OCI-M1 (cell line): ENCODE measurements at places on chromosomes 7 and 10.

DNA sequence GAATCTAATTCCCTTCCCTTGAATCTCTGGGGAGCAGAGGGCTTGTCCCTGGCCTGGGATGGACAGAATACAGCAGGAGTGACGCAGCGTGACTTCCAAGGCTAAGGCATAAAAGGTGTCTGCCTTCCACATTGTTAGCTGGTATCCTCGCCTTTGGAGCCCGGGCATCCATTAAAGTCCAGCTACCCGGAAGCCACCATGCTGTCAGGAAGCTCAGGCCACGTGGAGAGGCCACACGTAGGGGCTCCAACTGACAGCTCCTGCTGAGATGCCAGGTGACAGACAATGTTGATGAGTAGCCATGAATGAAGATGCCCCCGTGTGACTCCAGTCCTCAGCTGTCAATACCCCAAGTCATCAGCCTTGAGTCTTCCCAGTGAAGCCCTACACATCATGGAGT lies 99.9 kb downstream of the OAT start:
- no peak for DNase-seq

- no peak for DNase-seq
These were observed 117.5 kb downstream of the PARD3 start for GRCh38 chr10:34697351-34698247.

DNA sequence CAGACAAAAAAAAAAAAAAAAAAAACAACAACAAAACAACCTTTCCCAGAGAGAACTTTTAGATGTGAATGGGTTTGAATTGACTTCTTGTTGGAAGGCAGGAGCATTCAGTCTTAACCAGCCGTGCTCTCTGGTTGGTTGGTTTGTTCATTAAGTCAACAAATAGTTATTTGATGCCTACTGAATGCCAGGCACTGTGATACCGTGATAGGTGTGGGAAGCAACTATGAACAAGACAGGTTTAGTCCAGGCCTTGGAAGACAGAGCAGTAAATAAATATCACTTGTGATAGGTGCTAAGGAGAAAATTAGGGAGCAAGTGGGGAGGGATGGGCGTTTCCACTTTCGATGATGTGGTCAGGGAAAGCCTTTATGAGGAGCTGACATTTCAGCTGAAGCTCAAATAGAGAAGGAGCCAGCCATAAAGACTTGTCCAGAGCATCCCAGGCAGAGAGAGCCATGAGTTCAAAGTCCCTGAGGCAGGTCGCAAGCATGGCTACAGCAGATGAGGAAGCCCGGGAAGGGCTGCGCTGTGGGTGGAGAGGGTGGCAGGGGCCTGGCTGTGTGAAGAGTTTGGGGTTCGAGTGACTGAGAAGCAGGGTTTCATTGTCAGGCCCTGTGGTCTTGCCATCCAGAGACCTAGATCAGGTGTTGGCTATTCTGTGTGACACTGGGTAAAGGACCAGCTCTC lies 8.0 kb downstream of the TSPAN15 start:
- no peak for DNase-seq

DNA sequence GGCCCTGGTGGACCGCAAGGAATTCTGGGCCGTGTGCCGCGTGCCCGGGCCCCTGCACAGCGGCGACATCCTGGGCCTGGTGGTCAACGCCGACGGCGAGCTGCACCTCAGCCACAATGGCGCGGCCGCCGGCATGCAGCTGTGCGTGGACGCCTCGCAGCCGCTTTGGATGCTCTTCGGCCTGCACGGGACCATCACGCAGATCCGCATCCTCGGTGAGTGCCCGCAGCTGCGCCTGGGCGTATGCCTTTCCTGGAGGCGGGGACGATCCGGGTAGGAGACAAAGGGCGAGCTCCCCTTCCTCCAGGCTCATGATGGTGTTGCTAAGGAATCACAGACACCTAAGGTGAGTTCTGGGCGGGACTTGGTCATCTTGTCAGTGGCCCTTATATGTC lies 91.5 kb downstream of the NEURL1 start:
- no peak for DNase-seq

DNA sequence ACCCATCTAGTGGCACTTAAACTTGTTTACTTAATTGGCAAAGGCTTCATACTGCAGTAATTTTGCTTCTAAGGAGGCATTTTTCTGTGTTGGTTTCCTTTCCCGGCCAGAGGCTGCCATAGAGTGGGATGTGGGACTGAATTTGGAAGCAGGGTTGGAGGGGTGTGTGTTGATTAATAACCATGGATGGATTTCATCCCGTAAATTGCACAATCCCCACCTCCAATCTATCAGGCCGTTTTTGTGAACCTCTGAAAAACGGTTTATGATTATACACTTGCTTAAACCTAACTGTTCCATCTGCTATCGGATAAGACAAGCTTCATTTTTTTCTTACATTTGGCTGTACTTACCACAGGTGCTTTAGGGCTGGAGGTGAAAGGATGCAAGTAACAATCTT lies 1.3 kb downstream of the TMEM60 start:
- peak; percentile 78 for DNase-seq
